ENCODE measurements at places on chromosomes 5 and 9. TPM values are rescaled to one million over a fixed set of nuclear protein-coding genes. Genes with fewer than 3 reads are reported as not detected.

The C9orf153 gene
- 0.28 TPM for total RNA-seq

DNA sequence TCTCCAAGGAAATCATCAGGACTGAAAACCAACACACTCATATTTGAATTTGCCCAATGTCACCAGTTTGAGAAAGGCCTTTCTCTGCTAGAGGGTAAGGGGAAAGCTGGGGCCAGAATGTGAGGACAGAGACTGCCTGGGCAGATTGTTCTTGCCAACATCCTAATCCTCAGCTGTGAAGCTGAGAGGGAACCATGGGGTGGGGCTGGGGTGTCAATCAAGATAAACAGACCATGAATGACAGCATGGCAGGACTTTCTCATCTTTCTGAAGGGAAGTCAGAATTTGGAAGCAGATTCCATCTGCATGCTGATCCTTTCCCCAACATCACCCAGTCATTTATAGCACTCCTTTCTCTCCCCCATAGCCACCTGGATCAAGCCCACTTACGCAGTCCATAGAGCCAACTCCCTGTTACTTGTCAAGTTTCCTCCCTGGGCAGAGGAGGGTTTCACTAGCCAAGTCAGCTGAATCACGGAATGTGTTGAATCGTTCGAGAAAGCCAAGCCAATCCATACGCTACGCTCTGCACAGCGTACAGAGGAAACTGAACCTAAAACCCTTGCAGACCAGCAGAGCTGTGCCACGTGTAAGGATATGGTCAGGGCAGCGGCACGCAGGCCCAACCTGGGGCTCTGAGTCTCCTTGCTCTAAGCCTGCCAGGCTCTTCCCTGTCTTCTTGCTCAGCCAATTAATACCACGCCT lies 14.9 kb downstream of the GLDC start:
- DNase-seq, result no peak

The IQGAP2 gene
- total RNA-seq, result 12.9 TPM

DNA sequence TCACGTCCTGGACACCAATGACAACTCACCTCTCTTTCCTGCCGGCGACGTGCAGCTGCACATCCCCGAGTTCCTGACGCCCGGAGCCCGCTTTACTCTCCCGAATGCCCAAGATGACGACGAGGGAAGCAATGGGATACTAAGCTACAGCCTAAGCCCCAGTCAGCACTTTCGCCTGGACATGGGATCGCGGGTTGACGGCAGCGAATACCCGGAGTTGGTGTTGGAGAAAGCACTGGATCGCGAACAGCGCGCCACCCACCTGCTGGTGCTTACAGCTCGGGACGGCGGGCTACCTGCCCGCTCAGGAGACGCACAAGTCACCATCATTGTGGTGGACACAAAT lies 1.1 kb downstream of the PCDHAC1 start:
- DNase-seq, result no peak

The PDE8B gene
- 7.7 TPM for total RNA-seq
